Endothelial cell of umbilical vein (primary cell): ENCODE measurements at places on chromosomes 6 and 20. TPM values are rescaled to one million over a fixed set of nuclear protein-coding genes. Genes with fewer than 3 reads are reported as not detected.

DNA sequence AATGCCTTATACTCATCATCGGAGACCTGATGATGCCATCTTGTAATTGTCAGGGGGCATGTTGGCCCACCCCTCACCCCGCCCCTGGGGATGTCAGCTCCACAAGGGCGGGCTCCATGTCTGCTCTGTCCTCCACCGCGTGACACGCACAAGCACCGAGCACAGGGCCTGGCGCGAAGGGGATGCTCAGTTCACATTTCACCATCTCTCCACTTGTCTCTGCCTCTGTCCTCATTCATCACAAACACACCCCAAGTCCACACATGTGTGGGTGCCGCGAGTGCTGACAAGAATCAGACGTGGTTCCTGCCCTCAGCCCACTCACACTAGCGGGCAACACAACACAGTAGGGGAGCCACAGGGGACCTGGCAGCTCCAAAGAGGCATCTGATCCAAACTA lies 151.2 kb upstream of the PTPN1 start:
- H3K4me3 ChIP-seq = no peak overlapping the region
- DNase-seq = no peak
- H3K4me1 ChIP-seq = no peaks in the 10 kb centered on the region

DNA sequence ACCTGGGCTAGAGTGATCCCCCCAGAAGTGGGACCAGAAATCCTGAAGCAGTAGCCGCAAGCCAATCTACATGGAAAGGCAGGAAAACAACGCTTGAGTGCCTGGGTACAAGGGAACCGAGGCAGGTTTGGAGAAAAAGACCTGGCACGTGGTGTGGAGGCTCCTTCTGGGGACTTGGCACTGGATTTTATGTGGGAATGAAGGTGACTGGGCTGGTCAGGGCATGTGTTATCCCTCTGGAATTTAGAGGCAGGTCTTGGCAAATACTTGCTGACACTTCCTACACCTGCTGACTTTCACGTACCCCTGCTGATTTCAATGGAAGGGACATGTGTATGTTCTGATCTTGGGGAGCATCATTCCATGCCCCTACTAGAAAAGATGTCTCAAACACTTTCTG lies 25.0 kb upstream of the FAM217A start:
- H3K36me3 ChIP-seq = no peaks in the 10 kb centered on the region
- no peak overlapping the region for H3K27ac ChIP-seq
- H3K4me3 ChIP-seq = no peak overlapping the region
- H3K27me3 ChIP-seq = no peaks in the 10 kb centered on the region
- H3K4me1 ChIP-seq = no peaks in the 10 kb centered on the region

DNA sequence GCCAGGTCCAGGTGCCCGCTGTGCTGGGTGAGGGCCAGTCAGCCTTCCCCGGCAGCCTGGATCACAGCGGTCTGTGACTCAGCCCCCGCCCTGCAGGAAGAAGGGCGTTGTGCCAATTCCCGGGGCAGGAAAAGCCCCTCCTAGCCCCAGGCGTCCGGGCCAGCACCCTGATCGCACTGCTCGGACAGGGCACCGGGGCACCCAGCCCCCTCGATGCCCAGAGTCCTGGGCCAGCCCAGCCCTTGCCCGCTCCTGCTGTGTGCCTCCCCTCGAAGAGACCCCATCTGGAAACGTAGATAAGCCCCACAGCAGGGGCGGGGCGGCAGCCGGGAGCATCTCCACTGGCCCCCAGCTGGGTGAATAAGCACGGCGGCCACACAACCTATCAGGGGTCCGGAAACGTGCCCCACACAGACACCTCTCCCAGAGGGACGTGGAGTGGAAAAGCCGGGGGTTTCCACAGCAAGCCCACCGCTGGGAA lies 9.9 kb downstream of the LAMA5 start:
- no peak overlapping the region for H3K4me3 ChIP-seq
- peak overlapping the region; percentile 89 for H3K27ac ChIP-seq
- H3K4me1 ChIP-seq = peaks cover 52% of the 10 kb centered on the region
- no peaks in the 10 kb centered on the region for H3K27me3 ChIP-seq
- H3K36me3 ChIP-seq = no peaks in the 10 kb centered on the region

- no peaks in the 10 kb centered on the region for H3K27me3 ChIP-seq
- no peaks in the 10 kb centered on the region for H3K36me3 ChIP-seq
- no peak overlapping the region for H3K27ac ChIP-seq
- DNase-seq = peak; percentile 19
- H3K4me1 ChIP-seq = no peaks in the 10 kb centered on the region
These were observed 286.6 kb downstream of the TENT5A start for GRCh38 chr6:81465859-81466258.

- H3K36me3 ChIP-seq = no peaks in the 10 kb centered on the region
- peak within 1 kb of the TSS; percentile 55 for H3K27ac ChIP-seq
- H3K4me3 ChIP-seq = peak within 1 kb of the TSS; percentile 98
- DNase-seq = no peak
- peaks cover 37% of the 10 kb centered on the region for H3K4me1 ChIP-seq
- H3K27me3 ChIP-seq = no peaks in the 10 kb centered on the region
These were observed at the start of gene AFDN for GRCh38 chr6:167826896-167827582. Gene AFDN (plus strand): TSS chr6:167826911. CDS start chr6:167827133, 222 bp downstream.

DNA sequence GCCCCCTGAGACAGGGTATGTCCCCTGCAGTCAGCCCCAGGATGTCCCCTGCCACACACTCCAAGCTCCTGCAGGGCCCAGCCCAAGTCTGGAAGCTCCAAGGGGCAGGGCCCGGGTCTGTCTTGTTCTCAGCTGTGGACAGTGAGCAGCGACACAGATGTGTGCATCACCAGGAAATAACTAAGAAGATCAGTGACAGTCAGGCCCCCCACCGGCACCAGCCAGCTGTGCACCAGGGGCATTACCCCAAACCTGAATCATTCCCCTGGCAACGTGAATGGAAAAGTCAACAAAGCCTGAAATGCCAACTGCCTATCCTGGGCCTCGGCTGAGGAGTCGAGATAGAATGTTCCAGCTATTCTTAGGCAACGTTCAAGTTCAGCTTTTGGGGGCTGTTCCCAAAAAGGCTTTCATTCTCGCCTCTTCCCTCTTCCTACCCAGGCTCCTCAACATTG lies 105.0 kb downstream of the PREX1 start:
- H3K4me3 ChIP-seq = no peak overlapping the region
- peak; percentile 33 for DNase-seq

- no peaks in the 10 kb centered on the region for H3K27me3 ChIP-seq
- no peaks in the 10 kb centered on the region for H3K36me3 ChIP-seq
- H3K4me1 ChIP-seq = peaks cover 23% of the 10 kb centered on the region
- DNase-seq = no peak
- H3K27ac ChIP-seq = no peak overlapping the region
- H3K4me3 ChIP-seq = no peak overlapping the region
These were observed 107.3 kb downstream of the PRND start for GRCh38 chr20:4828830-4829513.

- DNase-seq = no peak
- H3K36me3 ChIP-seq = peaks cover 12% of the 10 kb centered on the region
- no peak overlapping the region for H3K4me3 ChIP-seq
These were observed 1.5 kb downstream of the RXRB start for GRCh38 chr6:33198853-33199436.

DNA sequence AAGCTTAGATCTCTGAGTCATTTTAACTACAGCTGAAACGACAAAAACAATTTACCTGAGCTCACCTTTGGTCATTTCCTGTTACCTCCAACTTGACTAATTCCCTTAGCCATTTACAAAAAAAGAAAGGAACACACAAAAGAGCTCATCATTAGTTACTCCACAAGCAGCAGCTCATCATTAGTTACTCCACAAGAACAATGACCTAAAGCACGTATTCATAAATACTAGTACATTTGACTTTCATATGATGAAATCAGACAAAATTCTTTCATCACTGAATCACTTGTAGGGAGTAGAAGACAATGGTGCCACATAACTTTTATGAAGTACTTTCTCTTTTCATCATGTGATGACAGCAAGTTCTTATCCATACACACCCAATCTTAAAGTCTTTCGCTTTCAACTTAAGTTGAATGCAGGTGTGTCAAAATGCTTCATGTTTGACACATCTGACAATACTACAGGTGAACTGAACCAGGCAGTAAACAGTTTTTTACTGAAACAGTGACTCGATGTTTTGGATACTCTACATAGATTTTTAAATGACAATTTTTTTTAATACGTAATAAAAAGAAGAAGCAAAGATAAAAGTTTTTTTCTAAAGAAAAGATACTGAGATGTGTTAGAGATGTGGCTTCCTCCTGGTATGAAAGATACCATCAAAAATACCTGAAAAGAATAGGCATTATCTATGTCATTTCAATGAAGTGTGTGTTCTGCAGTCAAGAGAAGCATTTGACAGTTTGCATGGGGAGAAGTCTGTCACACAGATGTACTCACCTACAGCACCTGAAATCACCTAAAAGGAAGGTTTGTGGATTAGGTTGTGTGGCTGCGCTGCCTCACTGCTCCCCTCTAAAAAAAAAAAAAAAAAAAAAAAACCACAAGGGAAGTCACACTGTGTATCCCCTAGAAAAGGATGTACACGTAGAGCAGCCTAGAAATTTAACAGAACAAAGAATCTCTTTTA lies 109.1 kb downstream of the PRDM1 start:
- H3K27ac ChIP-seq = no peak overlapping the region
- H3K27me3 ChIP-seq = no peaks in the 10 kb centered on the region
- DNase-seq = no peak
- no peaks in the 10 kb centered on the region for H3K4me1 ChIP-seq
- no peak overlapping the region for H3K4me3 ChIP-seq

The CST5 gene
- not detected in 2 replicates for total RNA-seq

DNA sequence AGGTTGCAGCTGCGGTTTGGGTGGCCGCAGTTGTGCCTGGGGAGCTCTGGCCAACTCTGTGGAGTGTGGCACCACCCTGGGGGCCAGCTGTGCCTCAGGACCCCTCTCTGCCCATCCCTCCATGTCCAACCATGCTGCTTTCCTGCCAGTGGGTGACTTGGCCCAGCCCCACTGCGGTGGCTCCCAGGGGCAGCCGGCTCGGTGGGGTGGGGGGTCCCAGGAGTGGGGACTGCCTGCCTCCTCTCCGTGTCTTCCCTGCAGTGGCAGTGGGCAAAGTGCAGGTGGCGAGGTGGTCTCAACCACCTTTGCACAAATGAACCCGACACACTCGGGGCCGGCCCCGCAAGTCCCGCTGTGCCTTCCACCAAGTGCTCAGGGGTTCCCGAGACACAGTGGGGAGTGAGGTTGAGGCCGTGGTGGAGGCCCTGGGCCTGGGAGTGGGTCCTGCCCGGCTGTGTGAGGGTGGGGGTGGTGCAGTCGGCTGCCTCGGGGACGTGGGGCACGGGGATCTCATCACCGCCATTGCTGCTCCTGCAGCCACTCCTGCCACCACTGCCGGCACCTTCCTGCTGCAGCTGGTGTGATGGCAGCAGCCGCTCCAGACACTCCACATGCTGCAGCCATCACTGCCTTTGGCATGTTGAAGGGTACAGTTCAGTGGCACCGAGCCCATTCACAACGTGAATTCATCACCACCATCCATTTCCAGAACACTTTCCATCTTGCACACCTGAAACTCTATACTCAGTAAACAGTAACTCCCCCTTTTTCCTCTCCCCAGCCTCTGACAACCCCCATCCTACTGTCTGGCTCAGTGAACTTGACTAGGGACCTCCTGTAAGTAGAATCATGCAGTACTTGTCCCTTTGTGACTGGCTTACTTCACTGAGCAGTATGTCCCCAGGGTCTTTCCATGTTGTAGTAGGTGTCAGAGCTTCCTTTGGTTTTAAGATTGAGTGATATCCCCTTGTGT lies 10.7 kb upstream of the SLCO4A1 start:
- no peak overlapping the region for H3K4me3 ChIP-seq
- peaks cover under 1% of the 10 kb centered on the region for H3K27me3 ChIP-seq
- DNase-seq = no peak
- H3K27ac ChIP-seq = no peak overlapping the region
- H3K4me1 ChIP-seq = no peaks in the 10 kb centered on the region

The GRM4 gene
- total RNA-seq = not detected in 2 replicates

The VSTM2L gene
- total RNA-seq = not detected in 2 replicates

GRCh38 chr6:3402310-3403237 lies 54.3 kb downstream of the SLC22A23 start:
- no peak for DNase-seq
- no peaks in the 10 kb centered on the region for H3K27me3 ChIP-seq
- H3K36me3 ChIP-seq = no peaks in the 10 kb centered on the region
- H3K4me1 ChIP-seq = no peaks in the 10 kb centered on the region

- H3K4me3 ChIP-seq = no peak overlapping the region
- H3K27me3 ChIP-seq = no peaks in the 10 kb centered on the region
- no peak overlapping the region for H3K27ac ChIP-seq
- DNase-seq = no peak
- H3K4me1 ChIP-seq = no peaks in the 10 kb centered on the region
These were observed 455.8 kb upstream of the MAP3K7 start for GRCh38 chr6:91042656-91043055.

The RWDD1 gene
- 37.9 and 44.2 TPM in 2 replicates for total RNA-seq

DNA sequence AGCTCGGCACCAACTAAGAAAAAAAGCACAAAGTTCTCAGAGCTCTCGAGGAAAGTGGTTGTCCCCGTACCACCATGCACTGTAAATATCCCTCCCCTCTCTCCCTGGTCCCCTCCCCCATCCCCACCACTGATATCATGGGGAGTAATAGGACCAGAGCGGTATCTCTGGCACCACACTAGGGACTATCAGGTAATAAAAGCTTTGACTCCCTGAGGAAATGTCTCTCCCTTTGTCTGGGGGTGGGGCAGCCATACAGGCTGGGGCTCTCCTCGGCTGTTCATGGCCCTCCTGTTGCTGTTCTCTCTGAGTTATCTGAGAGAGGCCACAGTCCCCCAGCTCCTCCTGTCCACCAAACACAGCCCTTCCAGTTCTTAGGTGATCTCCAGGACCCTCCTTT lies 5.0 kb upstream of the GNRH2 start:
- no peaks in the 10 kb centered on the region for H3K27me3 ChIP-seq
- H3K36me3 ChIP-seq = peaks cover 41% of the 10 kb centered on the region
- DNase-seq = no peak
- H3K4me3 ChIP-seq = no peak overlapping the region
- no peak overlapping the region for H3K27ac ChIP-seq

The CDH22 gene
- total RNA-seq = not detected in 2 replicates

The ECHDC1 gene
- total RNA-seq = 36.7 and 36.8 TPM in 2 replicates

DNA sequence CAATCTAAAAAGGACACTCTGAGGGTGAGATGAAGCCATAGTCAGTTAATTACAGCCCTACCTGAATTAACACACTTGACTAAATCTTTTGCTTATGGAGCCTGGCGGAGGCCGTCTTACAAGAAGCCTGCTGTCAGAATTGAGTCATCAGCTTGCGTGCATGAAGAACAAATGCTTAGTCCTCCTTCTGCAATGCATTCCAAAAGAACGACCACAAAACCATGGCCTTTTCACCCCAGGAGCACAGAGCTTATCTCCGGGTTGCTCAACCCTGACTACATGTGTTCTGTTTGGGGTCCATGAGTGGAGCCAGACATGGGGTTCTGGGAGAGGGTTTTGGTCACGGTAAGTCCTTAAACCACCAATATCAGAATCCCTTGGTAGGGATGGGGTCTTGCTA lies 318.1 kb downstream of the CLIC5 start:
- H3K27me3 ChIP-seq = no peaks in the 10 kb centered on the region
- no peak overlapping the region for H3K4me3 ChIP-seq
- DNase-seq = no peak
- H3K4me1 ChIP-seq = no peaks in the 10 kb centered on the region

GRCh38 chr6:132016396-132016795 lies 65.2 kb upstream of the CCN2 start:
- no peaks in the 10 kb centered on the region for H3K4me1 ChIP-seq
- no peak for DNase-seq
- H3K36me3 ChIP-seq = no peaks in the 10 kb centered on the region
- H3K4me3 ChIP-seq = no peak overlapping the region

The APOM gene
- 0.97 TPM in 1 of 2 replicates, not detected in the other for total RNA-seq

GRCh38 chr20:8589956-8590355 lies 457.9 kb downstream of the PLCB1 start:
- H3K27ac ChIP-seq = peak overlapping the region; percentile 94
- H3K27me3 ChIP-seq = no peaks in the 10 kb centered on the region
- no peaks in the 10 kb centered on the region for H3K36me3 ChIP-seq
- H3K4me1 ChIP-seq = peaks cover 36% of the 10 kb centered on the region
- H3K4me3 ChIP-seq = no peak overlapping the region
- DNase-seq = peak; percentile 86
